Stimulated activated CD4-positive, alpha-beta T cell treated with anti-CD3 and anti-CD28 coated beads, TNF-alpha, amount 100 ng/mL, for 1 hour (primary cell): ENCODE measurements at places on chromosomes 7 and 10.

- no peak for DNase-seq
Measured at GRCh38 chr7:26688936-26689506, 175.4 kb downstream of the SKAP2 start.

- DNase-seq: peak; percentile 37
Measured at GRCh38 chr7:101814081-101814990, 3.1 kb upstream of the CUX1 start.

GRCh38 chr10:109726473-109726872, 196.8 kb downstream of the XPNPEP1 start:
- no peak for DNase-seq

DNA sequence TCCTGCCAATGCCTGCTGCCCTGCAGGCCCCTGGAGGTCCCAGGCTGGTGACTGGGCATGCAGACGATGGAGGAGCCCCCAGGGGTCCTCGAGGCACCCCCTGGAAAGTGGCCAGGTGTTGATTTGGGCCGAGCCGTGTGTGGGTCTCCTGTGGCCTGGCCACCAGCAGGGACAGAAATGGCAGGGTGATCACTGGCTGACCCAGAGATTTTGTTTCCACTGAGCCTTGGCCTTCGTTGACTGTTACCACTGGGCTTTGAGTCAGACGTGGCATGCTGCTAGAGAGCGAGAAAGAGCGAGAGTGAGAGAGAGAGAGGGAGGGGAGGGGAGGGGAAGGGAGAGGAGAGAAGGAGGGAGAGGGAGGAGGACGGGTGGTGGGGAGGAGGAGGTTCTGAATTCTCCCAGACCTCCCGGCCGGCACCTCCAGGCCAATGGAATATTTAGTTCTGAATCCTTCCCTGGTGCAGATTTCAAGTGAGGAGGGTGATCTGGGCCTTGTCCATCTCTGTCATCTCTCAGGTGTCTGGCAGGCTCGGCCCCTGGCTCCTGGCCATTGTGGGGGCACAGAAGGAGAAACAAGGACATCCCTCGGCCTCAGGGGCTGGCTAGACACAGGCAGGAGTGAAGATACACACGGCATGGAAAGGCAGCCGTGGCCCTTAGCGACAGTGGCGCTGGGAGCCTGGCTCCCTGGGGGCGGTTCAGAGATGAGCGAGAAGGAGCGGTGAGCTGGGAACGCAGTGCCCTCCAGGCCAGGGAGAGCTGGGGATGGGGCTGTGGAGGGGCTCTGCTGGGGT, 58.2 kb downstream of the GLRX3 start:
- no peak for DNase-seq

DNA sequence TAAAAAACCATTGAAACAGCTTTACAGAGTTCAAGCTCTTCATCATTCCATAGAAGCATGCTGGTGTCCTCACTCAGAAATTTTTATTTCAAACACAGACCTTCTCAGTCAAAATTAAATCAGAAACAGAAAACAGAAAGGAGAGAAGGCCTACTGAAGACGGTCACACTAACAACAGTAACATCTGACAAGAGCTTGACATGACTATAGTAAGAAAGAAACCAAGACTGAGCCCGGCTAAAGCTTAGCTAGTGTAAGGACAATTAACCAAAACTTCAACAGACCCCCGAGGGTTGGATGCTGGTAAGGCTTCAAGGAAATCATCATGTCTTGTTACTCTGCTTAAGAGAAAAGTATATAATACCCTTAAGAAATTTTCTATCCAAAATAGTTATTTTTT, 38.6 kb downstream of the MTPN start:
- no peak for DNase-seq

DNA sequence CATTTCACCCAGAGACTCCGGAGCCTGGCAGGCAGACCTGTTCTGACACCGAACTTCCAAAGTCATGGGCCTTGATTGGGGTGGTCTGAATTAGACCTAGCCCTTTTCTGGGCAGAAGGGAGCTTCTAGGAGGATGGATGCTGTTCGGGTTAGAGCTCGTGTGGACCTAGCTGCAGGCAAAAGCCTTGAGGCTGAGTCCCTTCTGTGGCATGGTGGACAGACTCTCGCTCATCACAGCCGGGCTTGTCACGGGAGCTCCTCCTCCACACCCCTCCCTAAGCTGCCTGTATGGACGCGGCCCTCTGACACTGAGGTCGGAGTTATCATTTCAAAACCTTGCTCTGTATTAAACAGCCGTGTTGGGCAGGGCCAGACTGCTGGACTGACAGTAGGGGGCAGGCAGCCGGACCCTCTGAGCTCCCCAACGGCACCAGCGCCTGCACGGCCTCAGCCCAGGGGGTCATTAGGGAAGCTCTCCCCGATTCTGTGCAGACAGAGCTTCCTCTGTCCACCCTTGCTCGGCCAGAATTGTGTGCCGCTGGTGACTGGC, 2.2 kb downstream of the IRF5 start:
- no peak for DNase-seq

- DNase-seq: no peak
Measured at GRCh38 chr10:104273899-104274575, 5.1 kb downstream of the GSTO2 start.

- DNase-seq: peak; percentile 4
Measured at GRCh38 chr10:23095966-23096801, 805 bp downstream of the MSRB2 start.

GRCh38 chr10:78038791-78039547, 5.3 kb downstream of the RPS24 start:
- DNase-seq: no peak
